ENCODE measurements at places on chromosomes 16 and 17.

DNA sequence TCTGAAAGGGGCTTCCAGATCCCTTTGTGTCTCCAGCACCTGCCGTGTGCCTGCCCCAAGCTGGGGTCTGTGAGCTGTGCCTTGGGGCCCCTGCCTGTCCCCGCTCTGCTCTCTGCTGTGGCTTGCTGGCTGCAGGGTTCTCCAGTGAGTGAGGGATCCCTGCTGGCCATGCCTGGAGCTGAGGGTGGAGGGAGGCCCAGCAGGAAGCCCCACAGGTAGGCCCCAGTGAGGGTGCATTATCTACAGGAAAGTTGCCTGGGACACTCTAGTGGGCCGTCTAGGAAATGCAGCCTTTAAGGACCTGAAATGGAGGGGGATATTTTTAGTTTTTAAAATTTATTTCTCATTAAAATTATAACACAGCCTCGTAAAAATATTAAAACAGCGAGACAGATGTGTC, 50.9 kb downstream of the JPH3 start:
- no peak for DNase-seq

GRCh38 chr16:9332574-9333148, 241.2 kb downstream of the HAPSTR1 start:
- no peak for DNase-seq

DNA sequence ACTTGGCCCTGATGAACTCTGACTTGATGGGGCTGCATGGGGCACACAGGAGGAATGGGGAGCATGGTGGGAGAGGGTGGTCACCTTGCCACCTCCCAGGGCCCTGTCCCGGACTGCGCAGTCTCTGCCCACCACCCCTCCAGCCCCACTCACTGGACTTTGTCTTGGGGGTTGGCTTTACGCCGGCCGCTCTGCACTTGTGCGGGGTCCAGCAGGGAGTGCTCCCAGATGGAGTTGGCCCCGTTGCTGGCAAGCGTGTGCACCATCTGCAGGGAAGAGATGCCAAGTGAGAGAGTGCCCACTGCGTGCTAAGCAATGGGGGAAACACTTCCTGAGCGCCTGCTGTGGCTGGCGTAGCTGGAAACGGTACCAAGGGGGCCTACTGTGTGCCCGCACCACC, 6.7 kb downstream of the GIT1 start:
- no peak for DNase-seq

DNA sequence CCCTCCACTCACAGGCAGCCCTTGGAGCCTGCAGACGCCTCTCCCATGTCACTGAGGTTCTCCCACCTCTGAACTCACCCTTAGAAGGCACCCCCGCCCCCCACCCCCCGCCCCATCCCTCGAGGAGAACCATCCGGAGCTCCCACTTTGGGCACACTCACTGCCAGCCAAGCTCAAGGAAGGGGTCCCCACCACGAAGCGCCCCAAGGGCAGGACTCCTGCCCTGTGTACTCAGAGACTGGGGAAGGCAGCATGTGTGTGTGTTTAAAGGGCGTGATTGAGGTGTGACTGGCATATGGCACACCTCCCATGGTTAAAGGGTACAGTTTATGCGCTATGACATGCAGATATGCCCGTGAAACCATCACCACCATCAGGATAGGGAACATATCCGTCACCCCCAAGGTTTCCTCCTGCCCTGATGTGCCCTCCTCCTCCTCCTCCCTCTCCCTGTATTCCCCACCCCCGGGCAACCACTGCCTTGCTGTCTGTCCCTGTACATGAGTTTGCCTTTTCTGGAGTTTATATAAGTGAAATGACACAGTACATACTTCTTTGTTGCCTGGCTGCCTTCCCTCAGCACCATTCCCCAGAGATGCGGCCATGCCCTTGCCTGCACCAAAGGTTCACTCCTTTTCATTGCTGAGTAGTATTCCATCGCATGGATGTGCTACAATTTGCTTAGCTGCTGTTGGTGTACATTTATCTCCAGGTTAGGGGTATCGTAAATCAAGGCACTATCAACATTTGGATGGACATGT, 14.0 kb upstream of the RBFOX3 start:
- no peak for DNase-seq

DNA sequence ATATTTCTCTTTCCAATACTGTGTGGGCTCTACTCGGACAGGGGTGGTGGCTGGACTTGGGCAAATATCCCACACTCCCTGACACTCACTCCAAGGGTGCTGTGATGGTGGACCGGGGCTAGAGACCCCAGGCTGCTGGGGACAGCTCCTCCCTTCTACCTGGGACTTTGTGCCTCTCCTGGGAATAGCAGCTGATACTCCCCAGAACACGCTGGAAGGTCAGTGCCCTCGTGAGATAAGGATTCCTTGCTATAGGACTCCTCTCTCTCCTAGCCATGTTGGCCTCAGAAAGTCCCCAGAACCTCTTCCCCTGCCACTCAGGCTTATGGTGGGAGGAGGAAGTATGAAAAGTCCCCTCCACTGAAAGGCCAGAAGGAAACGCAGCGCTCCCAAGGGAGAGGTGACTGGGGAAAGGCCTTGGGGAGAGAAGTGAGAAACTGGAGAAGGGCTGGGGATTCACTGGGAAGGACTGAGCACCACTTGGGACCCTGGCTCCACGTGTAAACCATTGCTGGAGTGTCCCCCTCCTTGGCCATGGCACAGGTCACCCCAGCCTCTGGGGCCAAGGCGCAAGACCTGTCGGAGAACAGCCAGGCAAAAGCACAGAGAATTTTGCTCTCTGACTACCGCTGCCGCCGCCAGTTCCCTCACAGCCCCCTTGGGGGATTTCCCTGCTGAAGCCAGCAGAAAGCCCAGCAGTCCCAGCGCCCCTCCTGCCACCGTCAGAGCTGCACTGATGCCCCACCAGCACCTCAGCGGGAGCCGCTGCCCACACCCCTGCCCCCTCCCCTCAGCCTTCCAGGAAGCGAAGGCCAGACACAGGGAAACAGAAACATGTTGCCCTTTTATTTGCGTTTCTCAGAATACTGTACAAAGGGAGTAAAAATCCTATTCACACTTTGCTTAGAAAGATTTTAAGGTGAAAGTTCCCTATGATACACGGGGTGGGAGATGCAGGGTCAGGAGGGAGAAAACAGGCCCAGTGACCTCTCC, 2.1 kb upstream of the GSDMB start:
- DNase-seq = no peak

DNA sequence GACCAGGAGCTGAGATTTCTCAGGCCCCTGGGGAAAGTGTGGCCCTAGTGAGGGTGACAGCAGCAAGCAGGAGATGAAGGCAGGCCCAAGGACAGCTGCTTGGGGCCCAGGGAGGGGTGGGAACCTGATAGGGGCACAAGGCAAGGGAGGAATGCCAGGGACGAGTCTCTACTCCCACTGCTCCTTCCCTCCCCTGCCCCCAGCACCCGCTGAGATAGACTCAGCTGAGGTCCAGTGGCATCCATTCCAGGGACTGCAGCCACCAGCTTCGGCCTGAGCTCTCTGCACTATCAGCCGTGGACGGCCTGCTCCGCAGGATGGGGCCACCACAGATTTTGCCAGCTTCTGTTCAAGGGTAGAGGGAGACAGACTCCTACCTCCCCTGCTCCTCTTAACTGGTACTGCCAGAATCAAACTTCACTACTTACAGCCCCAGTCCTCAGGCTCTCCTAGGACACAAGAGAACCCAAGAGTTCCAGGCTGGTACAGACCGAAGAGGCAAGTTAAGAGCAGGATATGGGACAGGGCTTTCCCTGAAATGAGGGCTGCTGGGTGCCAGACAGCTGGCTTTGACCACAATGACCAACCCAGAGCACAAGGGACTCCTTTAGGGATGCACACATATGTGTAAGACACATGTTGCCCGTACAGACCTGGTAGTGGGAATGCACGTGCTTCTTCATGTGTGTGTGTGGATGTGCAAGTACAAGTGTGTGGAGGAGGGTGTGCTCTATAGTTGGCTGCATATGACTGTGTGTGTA, 5.5 kb downstream of the CACNB1 start:
- DNase-seq = peak; percentile 89

GRCh38 chr16:66926961-66927436, 1.7 kb upstream of the RRAD start:
- peak; percentile 99 for DNase-seq

GRCh38 chr17:49225554-49226236, 4.9 kb downstream of the PHOSPHO1 start:
- no peak for DNase-seq

- DNase-seq = no peak
Observed at GRCh38 chr17:60158751-60159478, 9.1 kb downstream of the CA4 start.

DNA sequence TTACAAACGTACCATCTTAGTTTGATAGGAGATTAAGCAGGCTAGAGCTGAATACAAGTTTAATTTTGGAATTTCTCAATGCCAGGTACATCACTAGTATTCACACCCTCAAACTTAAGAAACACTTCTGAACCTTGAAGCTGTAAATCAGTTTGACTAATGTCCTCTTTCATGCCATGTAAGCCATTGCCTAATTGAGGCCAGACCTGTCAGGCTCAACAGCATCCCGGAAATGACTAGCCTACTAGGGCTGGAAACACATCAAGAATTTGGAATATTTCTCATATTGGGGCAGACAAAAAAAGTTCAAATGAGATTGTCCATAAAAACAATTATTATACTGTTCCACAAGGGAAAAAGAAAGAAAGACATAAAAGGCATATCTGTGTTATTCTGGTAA, 1.7 kb downstream of the USP32 start:
- DNase-seq = peak; percentile 19

DNA sequence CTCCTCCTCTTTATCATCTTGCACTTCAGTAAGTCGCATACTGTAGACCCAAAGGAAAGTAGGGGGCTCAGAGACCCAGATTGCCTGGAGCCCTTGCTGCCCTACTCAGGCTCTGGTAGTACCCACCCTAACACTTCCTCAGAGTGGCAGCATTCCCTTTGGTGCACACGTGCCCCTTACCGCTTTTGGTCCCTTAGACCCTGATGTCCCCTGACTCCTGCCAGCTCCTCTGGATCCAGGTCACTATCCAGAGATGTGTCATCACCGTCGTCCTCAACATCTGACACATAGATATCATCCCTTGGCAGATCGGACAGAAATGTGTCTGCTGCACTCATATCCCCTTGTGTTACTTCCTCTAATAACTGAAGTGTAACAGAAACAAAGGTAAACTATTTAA, 5.4 kb upstream of the PSMC5 start:
- DNase-seq = no peak

DNA sequence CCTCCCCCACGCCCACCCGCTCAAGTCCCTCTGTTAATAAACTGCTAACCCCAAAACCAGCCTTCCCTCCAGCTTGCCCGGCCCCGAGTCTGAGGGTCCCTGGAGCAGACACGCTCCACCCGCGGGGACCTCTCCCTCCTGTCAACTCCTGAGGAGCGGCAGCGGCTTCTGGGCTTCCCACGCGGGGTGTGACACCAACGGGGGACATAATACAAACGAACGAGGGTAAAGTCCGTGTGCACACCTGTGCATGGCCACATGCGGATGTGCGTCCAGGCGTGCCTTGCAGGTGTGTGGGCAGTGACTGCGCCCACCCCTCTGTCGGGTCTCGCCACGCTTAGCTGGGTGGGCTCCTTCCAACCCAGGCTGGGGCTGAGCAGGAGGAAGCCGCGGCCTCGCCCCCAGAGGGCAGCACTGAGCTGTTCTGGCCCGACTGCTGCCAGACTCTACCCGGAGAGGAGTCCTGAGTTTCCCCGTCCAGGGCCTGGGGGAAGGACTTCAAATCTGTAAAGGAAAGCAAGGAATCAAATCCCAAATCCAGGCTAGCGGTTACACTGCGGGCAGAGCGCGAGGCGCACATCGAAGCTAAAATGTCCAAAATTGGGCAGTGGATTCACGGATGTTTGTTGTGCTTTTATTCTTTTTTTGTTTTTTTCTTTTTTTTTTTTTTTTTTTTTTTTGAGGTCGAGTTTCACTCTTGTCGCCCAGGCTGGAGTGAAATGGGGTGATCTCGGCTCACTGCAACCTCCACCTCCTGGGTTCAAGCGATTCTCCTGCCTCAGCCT, 24.2 kb upstream of the KRT17 start:
- DNase-seq = peak; percentile 83
